ENCODE measurements at places on chromosomes 5 and 9.

DNA sequence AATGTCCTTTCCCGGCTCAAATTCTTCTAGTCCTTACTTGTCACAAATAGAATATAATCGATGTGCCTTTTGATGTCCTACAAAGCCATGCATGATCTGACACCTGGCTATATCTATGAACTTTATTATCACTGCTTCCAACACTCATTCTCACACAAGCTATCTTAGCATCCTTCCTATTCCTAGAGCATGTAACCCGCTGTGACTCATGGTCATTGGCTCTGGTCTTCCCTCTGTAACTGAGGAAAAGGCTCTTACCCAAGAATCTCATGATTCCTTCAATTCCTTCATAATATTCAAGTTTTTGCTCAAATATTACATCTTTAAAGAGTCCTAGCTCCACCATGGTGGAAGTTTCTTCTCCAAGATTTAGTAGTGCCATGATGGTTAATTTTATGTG lies 480.0 kb upstream of the PAPPA start:
- no peak for DNase-seq

- no peak for DNase-seq
These were observed 72.0 kb downstream of the ZFAND5 start for GRCh38 chr9:72292874-72293607.

DNA sequence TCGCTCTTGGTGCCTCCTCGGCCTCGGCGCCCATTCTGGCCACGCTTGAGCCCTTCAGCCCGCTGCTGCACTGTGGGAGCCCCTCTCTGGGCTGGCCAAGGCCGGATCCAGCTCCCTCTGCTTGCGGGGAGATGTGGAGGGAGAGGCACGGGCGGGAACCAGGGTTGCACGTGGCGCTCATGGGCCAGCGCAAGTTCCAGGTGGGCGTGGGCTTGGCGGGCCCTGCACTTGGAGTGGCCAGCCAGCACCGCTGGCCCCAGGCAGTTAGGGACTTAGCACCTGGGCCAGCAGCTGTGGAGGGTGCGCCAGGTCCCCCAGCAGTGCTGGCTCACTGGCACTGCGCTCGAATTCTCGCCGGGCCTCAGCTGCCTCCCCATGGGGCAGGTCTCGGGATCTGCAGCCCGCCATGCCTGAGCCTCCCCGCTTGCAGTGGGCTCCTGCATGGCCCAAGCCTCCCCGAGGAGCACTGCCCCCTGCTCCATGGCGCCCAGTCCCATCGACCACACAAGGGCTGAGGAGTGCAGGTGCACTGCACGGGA lies 106.4 kb downstream of the SMC2 start:
- DNase-seq, result no peak

- no peak for DNase-seq
These were observed 278.1 kb downstream of the AOPEP start for GRCh38 chr9:95004411-95005277.

- no peak for DNase-seq
These were observed 227.7 kb upstream of the PRR16 start for GRCh38 chr5:120236360-120236759.

- no peak for DNase-seq
These were observed 5.0 kb downstream of the GBGT1 start for GRCh38 chr9:133158695-133159094.

GRCh38 chr9:34623374-34624235 lies 3.3 kb upstream of the DCTN3 start:
- no peak for DNase-seq

DNA sequence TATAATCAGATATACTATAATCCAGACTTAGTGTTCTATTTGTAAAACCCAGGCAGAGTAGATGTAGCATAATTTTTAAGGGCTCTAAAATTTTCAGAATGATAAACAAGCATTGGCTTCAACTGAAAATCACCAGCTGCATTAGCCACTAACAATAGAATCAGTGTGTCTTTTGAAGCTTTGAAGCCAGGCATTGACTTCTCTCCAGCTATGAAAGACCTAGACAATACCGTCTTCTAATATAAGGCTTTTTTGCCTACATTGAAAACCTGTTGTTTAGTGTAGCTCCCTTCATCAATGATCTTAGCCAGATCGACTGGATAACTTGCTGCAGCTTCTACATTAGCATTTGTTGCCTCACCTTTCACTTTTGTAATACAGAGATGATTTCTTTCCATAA lies 1877.3 kb upstream of the ACO1 start:
- no peak for DNase-seq

DNA sequence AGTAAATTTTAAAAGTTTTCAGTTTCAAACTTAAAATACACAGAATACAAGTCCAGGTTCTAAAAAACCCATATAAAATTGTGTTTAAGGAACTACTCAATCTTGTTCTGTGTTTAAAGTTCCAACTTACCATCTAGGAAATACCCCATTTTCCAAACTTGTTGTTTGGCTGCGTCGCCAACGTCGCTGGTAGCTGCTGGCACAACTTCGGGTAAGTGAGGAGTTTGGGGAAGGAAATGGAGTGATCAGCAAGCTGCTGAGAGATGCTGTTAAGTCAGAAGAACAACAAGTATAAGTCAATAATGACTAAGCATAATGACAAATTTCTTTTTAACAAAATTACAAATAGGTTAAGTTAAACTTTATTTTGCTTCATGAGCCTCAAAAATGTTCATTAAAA lies 71.3 kb upstream of the RAPGEF6 start:
- DNase-seq, result no peak

DNA sequence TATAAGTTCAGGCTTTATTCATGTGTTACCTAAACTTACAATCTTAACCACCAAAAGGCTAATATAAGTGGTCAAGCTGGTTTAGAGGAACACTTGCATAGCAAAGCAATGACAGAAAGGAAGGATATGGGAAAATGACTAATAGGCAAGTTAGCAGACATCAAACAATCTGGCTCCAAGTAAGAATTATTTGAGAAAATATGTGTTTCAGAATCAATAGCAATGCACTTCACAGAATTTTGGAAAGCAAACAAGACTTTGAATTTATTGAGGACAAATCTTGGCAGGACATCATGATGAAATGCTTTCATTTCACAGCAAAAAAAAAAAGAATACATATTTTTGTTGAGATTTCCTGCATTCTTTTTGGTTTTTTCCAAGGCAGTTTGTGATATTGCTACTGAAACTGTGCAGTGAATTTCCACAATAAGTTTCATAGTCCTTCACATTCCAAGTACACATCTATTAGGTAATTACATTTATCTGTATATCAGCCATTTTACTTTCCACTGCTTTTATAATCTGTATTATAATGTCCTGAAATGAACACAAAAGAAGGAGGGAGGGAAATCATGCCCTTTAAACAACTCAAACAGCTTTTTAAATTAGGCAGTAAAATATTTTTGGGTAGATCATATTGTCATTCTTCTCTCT lies 417.9 kb downstream of the NR2F1-AS1 start:
- DNase-seq, result no peak

DNA sequence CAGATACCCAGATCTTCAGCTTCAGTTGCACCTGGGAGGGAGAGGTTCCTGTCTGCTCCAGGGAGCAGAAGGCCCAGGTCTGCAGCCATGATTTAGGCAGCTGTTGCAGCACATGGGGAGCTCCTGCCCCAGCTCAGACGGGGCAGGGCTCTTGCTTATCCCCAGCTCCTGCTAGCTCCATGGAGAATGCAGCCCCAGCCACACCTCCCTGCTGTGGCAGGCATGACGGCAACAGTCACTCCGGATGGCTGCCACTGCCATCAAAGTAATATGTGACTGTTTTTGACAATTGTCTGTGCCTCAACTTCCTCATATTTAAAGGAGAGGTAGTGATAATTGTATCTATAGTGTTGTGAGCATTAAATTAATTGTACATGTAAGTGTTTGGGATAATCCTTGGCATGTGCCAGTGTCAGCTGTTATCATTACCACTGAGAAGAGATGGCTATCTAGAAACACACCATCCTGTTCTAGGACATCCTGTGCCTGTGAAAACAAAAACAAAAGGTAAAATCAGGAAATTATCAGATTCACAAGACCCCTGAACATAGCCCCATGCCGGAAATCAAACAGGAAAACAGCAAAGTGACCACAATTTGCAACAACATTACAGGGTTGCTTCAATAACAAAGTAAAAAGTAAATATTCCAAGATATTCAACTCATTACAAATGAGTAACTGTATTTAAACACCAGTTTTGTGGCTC lies 1048.8 kb upstream of the ACO1 start:
- DNase-seq, result no peak

GRCh38 chr9:77099388-77099787 lies 77.9 kb upstream of the VPS13A start:
- DNase-seq, result no peak

GRCh38 chr9:27338527-27338903 lies 41.6 kb upstream of the EQTN start:
- DNase-seq, result no peak

- no peak for DNase-seq
These were observed 176.1 kb downstream of the CWC27 start for GRCh38 chr5:64944868-64945267.

GRCh38 chr9:97315550-97315949 lies 8.1 kb downstream of the CCDC180 start:
- no peak for DNase-seq

DNA sequence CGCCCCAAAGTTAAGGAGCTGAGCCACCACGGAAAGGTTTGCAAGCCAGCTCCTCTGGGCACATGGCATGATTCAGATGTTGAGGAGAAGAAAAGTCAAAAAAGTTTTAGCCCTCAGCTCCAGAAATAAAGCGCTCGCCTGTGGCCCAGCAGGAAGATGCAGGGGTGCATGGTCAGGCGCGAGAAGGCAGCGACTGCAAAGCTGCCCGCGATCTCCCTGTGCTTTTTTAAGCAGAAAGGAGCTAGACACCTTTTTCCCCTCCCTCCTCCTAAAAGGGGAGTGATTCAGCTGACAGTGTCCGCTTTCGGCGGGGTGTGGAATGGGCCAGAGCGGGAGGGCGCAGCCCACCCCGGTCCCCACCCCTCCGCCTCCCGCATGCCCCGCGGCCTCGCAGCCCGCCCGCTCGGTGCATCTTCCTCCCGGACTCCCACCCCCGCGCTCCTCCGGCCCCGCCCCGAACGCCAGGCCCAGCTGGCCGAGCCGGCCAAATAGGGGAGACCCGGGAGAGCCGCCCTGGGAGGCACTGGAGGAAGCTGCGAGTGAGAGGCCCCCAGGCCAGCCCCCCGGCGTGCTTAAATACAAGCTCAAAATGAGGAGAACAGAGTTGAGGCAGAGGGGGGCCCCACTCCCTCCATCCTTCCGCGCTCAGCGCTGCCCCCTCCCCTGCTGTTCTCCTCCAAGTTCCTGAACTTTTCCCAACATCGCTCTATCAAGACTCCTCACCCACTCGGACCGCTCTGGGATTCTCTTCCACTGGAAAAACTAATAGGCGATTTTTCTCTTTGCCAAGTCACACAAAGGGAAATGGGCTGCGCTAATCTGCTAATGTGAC lies at the start of gene ADAMTS12:
Gene ADAMTS12, minus strand, starts transcription at position 203 of the 832 bp plus-strand sequence. Its CDS starts 134 bp downstream, at position 69.
- DNase-seq, result no peak

- no peak for DNase-seq
These were observed 664 bp upstream of the ARSB start for GRCh38 chr5:78985725-78986223.

DNA sequence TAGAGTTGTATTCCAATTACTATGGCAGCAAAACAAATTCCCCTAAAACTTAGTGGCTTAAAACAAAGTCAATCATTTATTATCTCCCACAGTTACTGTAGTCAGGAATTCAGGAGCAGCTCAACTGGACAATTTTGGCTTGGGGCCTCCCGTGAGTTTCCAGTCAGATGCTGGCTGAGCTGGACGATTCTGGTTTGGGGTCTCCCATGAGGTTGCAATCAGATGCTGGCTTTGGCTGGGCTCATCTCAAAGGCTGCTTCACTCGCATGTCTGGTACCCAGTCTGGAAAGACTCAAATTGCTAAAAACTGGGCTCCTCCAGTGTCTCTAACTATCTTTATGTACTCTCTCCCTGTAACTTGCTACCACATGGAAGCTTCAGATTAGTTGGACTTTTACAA lies 130.1 kb downstream of the C5orf15 start:
- DNase-seq, result no peak

DNA sequence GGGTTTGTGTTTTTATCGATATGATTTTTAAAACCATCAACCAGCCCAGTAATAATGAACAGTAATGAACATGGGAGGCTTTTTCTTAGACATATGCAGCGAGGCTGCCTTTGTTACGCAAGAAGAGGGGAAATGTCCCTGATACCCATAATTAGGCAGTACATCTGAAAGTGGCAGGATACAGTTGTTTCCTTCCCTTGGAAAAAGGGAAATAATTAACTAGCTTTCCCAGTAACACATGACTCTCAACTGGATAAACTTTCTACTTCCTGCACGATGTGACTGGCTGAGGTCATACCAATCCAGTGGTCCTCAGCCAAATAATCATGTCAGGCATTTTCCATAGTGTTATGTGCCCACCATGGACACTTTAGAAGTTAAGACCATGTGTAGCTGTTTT lies 431.6 kb upstream of the C9orf72 start:
- no peak for DNase-seq
